Brain microvascular endothelial cell (primary cell): ENCODE measurements at places on chromosomes 5 and 9.
A peak's percentile ranks its signal among the peaks of the same experiment; 100 is the strongest.

GRCh38 chr9:79408617-79409016 is 163.1 kb upstream of the TLE4 start:
- DNase-seq: no peak

DNA sequence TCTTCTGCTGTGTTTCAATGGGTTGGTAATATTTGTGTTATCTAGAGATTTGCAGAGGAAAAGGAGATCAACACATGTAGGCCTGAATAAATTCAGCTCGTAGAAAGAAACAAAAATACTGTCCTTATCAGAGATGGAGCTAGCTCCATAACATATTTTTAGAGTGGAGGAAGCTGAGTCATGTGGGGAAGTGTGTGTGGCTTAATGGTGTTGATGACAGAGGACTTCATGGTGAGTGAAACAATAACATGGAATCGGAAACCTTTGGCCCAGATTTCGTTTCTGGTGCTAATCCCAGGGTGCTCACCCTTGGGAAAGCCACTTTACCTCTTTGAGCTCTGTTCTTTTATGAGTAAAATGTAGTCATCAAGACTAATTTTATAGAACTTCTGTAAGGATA is 825.0 kb downstream of the TLR4 start:
- DNase-seq: peak; percentile 75

DNA sequence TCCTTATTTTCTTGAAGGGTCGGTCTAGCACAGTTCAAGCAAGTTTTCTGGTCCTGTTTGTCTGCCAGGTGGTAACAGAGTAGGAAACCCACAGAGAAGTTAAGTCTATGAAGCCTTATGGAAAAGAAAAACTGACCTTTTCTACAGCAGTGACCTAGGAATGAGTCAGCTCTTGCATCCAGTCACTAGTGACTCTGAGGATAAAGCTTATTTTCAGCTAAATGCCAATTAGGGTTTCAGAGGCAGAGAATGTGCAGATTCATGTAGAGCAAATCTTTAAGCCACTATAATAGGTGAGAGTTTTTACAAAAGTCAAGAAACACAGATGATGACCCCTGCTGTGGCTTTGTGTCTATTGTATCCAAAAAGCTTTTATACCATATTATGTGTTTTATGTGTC is 100.7 kb downstream of the CWC27 start:
- peak; percentile 64 for DNase-seq

DNA sequence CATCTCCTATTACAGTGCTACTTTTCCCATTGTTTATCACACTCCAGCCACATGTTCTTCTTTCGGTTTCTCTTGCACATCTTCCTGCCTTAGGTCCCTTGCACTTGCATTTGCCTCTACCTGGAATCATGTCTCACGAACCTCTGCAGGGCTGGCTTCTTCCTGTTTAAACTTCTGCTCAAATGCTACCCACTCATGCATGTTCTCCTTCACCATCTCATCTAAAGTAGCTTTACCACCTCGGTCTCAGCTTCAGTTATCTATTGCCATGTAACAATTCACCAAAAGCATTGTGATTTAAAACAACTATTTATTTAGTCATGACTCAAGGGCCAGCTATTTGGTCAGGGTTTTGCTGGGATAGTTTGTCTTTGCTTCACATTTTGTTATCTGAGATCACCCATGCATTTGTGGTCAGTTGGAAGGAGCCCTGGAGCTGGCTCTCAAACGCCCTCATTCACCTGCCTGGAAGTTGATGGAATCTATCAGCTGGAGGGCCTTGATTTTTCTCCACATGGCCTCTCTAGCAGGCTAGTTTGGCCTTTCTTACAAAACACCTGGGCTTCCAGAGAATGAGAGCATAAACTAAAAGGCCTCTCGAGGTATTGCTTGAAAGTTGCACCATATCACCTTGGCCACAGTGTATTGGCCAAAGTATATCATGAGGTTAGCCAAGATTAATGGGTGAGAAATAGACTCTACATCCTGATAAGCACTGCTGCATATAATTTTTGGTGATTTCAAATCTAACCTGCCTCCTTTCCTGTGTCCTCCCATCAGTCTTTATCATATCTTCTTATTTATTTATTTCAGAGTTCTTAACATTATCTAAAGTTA is 21.4 kb downstream of the SPINK1 start:
- DNase-seq: no peak

GRCh38 chr9:29866556-29866955 is 2293.3 kb upstream of the C9orf72 start:
- DNase-seq: no peak

GRCh38 chr5:10607023-10607665 is 43.3 kb downstream of the ANKRD33B start:
- peak; percentile 84 for DNase-seq

DNA sequence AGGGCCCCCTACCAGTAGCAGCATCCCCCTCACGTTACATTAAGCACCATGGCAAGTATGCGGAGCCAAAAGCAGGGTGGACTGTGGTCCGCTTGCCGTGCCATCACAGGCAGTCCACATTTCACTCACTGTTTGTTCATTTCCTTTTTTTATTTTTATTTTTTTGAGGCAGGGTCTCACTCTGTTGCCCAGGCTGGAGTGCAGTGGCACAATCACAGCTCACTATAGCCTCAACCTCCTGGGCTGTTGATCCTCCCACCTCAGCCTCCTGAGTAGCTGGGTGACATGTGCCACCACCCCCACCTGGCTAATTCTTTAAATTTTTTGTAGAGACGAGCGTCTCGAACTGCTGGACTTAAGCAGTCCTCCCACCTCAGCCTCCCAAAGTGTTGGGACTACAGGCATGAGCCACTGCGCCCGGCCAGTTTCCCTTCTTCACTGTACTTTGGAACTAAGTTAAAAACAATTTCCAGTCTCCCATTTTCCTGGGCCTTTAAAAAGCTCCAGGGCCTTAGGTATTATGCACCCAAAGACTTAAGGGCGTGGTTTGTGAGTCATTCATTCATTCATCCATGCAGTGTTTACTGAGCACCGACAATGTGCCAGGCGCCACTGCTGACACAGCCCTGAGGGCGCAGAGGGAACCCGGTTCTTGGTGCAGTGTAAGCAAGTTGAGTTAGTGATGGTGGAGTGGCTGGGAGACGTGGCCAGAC is 19.9 kb downstream of the PRRX2 start:
- no peak for DNase-seq

- peak; percentile 22 for DNase-seq
Observed at GRCh38 chr9:123033864-123034601, 566 bp downstream of the GPR21 start.
